Renal cortical epithelial cell (primary cell): ENCODE measurements at places on chromosomes 12 and 14. TPM values are rescaled to one million over a fixed set of nuclear protein-coding genes. Genes with fewer than 3 reads are reported as not detected.

LIN7A gene
- total RNA-seq = 3.3 and 11.2 TPM in 2 replicates

ASB2 gene
- total RNA-seq = 0.05 and 0.35 TPM in 2 replicates

GARIN6 gene
- not detected in 2 replicates for total RNA-seq

KLHDC1 gene
- 0.52 and 4.3 TPM in 2 replicates for total RNA-seq

P2RX2 gene
- total RNA-seq = not detected in 2 replicates

ZBTB25 gene
- total RNA-seq = 4.7 and 12.9 TPM in 2 replicates

TSPAN31 gene
- 64.0 and 105 TPM in 2 replicates for total RNA-seq

RIN3 gene
- 2.1 and 8.5 TPM in 2 replicates for total RNA-seq

C1S gene
- total RNA-seq = 5.2 and 72.6 TPM in 2 replicates

GLI1 gene
- total RNA-seq = 0.50 TPM in 1 of 2 replicates, not detected in the other

RPGRIP1 gene
- 0.05 TPM in 1 of 2 replicates, not detected in the other for total RNA-seq

GPR135 gene
- total RNA-seq = 1.2 and 5.7 TPM in 2 replicates

RNASE1 gene
- total RNA-seq = 0.52 TPM in 1 of 2 replicates, not detected in the other

PA2G4 gene
- total RNA-seq = 148 and 159 TPM in 2 replicates

PMCH gene
- not detected in 2 replicates for total RNA-seq

INHBC gene
- total RNA-seq = not detected in 2 replicates
